ENCODE measurements at places on chromosomes 1 and 21.

- DNase-seq, result no peak
Measured at GRCh38 chr1:116847688-116848531, 61.8 kb upstream of the PTGFRN start.

GRCh38 chr1:180157576-180158057 lies 2.9 kb downstream of the QSOX1 start:
- peak; percentile 23 for DNase-seq

DNA sequence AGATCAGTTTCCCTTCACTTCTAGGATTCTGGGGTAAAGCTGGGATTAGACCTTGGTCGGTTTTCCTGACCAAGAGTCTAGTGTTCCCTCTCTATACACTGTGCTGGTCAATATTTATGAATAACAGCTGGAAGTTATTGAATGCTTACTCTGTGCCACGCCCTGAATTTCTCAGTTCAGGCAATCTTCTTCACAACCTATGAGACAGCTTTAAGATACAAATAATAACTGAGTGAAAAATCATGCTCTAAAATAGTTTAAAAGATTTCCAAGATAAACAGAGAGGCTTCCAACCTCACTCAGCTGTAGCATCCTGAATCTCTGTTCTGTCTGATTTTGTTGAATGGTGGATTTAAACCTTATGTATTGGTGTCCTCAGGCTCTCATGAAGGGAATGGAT lies 72.2 kb downstream of the GNG12 start:
- DNase-seq, result no peak

DNA sequence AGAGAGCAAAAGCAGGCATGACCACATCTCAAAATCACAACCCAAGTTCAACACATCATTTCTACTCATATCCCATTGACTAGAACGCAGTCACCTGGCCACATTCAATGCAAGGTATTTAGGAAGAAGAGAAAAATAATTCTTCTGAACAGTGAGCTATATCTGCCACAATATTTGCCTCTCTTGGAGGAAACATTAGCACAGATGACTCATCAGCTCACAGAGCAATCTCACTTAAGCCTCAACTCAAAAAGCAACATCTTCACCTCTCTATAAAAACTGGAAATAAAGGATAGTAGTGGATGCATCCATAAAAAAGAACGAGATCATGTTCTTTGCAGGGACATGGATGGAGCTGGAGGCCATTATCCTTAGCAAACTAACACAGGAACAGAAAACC lies 143.9 kb upstream of the FMN2 start:
- no peak for DNase-seq

GRCh38 chr1:187245201-187245600 lies 416.5 kb downstream of the PLA2G4A start:
- no peak for DNase-seq

DNA sequence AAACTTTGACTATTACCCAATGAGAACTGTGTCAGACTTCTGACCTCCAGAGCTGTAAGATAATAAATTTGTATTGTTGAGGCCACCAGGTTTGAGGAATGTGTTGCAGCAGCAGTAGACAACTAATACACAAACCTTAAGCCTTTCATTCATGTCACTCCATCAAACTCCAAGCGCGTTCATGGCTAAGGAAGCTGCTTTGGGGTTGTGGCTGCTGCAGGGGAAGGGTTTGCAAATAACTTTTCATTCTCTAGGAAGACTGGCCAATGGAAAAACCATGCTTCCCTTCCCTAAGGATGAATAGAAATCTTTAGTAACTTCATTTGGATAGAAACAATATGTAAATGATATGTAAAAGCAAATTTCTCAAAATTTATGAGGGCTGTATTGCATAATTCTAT lies 170.4 kb downstream of the RHOU start:
- DNase-seq, result no peak

DNA sequence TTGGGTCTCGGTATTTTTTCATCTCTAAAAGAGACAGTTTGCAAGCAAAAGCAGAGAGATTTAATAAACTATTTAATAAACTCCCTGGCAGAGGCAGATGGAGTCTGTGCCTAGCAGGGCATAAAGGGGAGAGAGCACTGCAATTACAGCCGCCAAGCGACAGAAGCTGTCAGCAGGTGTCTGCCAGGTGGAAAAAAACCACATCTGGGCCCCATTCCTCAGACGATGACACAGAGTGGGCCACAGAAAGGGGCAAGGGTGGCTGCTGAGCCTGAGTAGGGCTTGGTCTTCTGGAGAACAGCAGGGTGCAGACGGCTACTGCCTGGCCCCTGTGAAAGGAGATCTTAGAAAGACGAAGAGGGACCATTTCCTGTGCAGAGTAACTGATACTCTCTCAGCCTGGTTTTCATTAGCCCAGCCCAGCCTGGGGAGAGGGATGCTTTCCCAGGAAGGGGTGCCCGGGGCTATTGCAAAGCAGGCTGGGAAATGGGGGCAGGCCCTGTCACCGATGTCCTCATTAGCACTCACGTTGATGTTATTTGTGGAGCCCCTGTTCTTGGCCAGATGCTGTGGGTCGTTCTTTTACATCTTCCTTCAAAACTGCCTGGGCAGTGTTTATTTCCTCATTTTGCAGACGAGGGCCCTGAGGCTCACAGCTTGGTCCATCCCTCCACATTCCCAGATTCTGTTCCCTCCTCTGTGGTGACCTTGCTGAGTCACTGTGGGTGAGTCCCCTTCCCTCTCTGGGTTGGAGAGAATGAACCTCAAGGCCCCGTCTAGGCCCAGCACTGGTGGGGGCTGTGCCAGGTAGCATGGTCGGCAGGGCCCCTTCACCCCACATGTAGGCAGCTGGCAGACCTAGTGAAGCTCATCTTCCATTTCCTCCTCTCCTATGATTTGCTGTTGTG lies 472.7 kb downstream of the PTPRU start:
- peak; percentile 53 for DNase-seq

DNA sequence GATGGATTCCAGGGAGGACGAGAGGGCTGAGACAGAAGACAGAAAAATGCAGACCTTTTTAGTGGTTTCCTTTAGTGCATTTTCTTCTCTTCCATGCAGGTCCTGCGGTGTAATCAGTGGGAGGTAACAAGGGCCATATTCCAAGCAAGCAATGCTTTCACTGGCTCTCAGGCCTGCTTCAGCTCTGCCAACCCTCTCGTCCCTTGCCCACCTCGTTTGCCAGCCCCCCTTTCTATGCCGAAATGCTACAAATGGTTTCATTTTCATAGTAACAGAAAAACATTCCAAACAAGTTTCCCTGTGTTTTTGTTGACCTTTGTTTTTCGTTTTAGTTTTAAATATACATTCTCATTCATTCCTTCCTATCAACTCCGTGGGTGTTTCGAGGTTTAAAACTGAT lies 443.1 kb downstream of the TTLL7 start:
- no peak for DNase-seq

DNA sequence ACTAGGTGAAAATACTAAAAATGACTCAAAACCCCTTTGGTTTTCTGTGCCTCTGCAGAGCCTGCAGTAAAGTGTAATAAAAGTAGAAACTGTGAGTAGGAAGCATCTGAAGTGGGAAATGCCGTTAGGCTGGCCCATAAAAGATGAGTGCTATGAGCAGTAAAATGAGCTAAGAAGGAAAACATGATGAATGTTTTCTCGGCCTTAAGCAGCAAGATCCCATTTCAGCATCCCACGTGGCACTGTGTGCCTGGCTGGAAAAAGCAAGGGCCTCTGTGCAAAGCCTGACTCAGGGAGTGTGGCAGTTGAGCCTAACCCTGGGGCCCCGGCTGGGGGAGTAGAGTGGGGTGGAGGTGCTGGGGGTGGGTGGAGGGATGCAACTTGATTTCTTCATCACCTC lies 109.5 kb downstream of the TBX15 start:
- DNase-seq, result no peak

- no peak for DNase-seq
Measured at GRCh38 chr1:61202854-61203598, 120.7 kb downstream of the NFIA start.

GRCh38 chr21:30164796-30165195 lies 1.8 kb downstream of the CLDN17 start:
- no peak for DNase-seq

DNA sequence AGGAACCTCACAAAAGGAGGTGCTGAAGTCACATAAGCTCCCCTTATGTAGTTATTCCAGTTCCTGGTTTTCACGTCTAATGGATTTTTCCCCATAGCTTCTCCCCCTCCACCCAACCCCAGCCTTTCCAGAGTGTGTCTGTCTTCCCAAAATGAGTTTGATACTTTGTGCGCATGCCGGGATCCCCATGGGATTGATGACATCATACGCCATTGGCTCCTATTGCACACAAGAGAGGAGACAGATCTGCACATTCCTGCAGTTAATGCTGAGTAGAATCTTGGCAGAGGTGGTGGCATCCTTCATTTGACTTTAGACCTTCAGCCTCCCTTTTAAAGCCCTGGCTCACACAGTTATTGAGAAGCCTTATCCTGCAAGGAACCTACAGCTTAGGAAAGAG lies 71.4 kb downstream of the DDR2 start:
- no peak for DNase-seq

- no peak for DNase-seq
Measured at GRCh38 chr1:7784492-7785071, 491 bp downstream of the PER3 start.

DNA sequence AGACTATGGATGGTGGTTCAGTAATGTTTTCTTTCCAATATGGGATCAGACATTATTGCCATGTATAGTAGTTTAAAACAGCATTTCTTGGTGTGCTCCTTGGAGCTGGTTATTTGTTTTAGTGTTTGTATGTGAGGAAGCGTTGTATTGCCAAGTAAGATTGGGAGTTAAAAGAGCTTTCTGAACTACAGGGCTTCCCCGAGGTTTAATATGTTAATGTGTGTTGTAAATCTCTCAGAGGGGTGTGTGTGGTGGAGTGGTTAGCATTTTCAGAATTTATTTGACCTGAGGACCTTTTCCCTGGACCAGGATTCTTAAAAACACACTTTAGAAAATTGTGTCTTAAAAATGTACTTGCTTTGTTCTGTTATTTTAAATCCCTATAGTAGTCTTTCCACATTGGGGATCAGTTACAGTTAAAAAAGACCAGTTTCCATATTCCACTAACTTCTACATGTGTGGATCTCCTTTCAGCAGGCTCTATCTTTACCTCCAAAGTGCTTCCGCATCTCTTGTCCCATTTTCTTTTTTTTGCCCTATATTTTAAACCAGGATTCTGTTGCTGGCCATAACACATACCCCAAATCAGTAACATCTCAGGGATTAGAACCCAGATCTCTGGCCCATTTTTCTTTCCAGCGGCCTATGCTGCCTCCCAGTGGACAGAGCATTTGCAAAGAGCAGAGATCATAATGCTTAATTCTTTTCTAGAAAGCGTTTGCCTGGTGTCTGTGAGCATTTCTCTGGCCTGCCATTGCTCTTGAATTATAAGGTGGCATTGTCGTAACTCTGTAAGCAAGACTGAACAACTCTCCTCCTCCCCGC lies 58.6 kb downstream of the PBX1 start:
- DNase-seq, result peak; percentile 15

DNA sequence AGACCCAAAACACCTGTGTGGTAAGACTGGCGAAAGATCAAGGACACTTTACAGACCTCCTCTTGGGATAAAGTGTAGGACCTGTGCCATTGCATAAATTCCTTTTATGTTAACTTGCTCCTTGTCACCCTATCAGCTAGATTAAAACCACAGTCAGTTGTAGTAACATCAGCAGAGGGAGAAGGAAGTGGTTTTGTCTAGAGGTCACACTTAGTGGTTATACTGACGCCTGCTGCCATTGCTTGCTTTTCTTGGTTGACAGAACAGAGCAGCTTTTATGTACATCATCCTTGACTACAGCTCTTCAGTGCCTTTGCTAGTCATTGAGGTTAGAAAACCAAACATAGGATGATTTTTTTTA lies 101.4 kb downstream of the PBX1 start:
- no peak for DNase-seq

DNA sequence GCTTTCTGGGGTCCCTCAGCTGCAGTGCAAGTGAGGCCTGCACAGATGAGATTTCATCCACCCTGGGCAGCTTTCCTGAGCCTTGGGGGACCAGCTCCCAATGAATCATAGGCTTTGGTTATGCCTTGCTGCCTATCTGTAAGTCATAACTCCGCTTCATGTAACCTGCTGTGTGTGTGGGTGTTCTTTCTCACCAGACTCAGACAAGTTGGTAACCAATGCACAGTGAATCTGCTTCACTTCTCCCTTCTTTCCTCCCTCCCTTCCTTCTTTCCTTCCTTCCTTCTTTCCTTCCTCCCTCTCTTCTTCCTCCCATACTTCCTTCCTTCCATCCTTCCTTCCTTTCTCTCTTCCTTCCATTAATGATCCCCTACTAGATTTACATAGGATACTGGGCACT lies 34.4 kb upstream of the PSMB2 start:
- DNase-seq, result no peak

- no peak for DNase-seq
Measured at GRCh38 chr1:192086644-192087043, 71.6 kb upstream of the RGS18 start.

- DNase-seq, result no peak
Measured at GRCh38 chr1:71944006-71944405, 338.3 kb downstream of the NEGR1 start.

DNA sequence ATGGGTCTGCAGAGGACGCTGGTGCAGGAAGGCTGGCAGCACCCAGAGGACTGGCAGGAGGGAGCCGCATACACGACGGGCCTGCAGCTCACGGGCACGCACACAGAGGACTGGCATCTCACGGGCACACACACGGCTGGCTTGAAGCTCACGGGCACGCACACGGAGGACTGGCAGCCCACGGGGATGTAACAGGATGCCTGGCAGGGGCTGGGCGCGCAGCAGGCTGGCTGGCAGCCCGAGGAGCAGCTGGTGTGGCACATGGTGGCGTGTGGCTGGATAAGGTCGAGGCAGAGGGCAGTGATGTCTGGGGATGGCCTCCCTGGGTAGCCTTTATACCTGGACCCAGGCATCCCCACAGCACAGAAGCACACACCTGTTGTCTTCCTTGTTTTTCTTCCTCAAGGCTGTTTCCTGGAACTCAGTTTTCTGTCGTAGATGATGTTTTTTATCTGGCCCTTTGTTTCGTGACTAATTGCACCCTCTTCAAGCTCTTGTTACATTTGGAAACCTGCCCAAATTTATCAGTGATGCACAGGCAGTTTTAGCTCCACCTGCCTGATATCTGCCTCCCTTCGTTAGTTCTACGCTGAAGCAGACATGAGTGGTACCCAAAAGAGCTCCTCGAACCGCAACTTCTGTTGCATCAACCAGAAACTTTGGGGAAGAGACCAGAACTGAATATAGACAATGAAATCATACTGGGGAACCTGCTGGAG lies at the start of gene KRTAP12-1:
KRTAP12-1 (minus strand) TSS at position 303 of the 719 bp plus-strand sequence; CDS start at position 263, 40 bp downstream.
- DNase-seq, result peak; percentile 95
